ENCODE measurements at places on chromosomes 6 and 20.
A peak's percentile ranks its signal among the peaks of the same experiment; 100 is the strongest.

- H3K4me3 ChIP-seq = no peak overlapping the region
- H3K27ac ChIP-seq = no peak overlapping the region
- H3K36me3 ChIP-seq = no peaks in the 10 kb centered on the region
- H3K27me3 ChIP-seq = no peaks in the 10 kb centered on the region
- H3K4me1 ChIP-seq = no peaks in the 10 kb centered on the region
Measured at GRCh38 chr20:58471193-58472164, 43.7 kb downstream of the APCDD1L start.

DNA sequence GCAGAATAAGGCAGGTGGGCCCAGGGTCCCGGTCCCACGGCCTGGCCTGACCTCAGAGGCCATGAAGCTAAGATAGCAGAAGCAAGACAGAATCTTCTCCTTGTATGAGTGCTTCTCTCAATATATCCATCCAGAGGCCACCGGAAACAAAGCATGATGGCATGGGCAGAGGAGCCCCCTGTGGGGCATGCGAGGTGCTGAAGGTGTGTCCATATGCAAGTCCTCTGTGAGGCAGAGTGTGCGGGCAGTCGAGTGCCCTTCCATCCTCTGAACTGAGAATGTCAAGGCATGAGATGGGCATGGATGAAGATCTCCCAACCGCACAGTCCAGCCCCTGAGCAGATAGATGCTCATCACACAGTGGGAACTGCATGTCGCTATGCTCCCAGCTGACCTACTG, 9.8 kb upstream of the GGTLC1 start:
- no peaks in the 10 kb centered on the region for H3K36me3 ChIP-seq
- no peaks in the 10 kb centered on the region for H3K27me3 ChIP-seq
- H3K4me3 ChIP-seq = no peak overlapping the region
- H3K4me1 ChIP-seq = no peaks in the 10 kb centered on the region
- no peak overlapping the region for H3K27ac ChIP-seq

DNA sequence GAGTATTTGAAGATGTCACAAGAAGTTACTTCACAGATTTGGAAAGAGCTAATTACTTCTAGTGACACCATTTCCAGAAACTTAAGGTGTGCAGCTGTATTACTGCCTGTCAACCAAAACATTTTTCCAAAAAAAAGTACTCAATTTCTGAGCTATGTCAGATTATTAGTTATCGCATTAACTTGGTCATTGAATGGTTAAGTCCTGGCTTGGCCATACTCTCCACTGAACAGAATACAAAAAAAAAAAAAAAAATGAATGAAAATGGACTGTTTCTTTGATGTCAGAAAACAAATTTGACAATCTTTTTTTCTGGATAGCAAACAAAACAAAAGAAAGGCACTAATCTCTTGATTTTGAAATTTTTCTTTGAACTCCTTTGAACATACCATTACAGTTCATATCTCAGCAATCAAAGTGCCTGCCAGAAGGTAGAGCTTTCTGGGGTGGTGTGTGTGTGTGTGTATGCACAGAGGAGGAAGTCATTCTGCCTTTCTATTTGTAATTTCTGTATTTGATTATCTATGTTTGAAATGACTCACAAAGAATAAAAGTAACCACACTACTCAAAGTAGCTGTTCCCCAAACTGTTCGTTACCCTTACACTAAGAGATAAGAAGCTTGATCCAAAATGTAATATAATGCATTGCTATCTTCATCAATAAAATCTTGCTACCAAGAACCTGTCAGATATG, 210.8 kb upstream of the FUT9 start:
- no peaks in the 10 kb centered on the region for H3K36me3 ChIP-seq
- peaks cover 5% of the 10 kb centered on the region for H3K4me1 ChIP-seq
- H3K27me3 ChIP-seq = peaks cover 26% of the 10 kb centered on the region
- DNase-seq = no peak

GRCh38 chr20:58065508-58066361, 162.7 kb downstream of the ANKRD60 start:
- no peak for DNase-seq
- H3K27me3 ChIP-seq = no peaks in the 10 kb centered on the region
- H3K4me1 ChIP-seq = no peaks in the 10 kb centered on the region
- H3K36me3 ChIP-seq = no peaks in the 10 kb centered on the region
- H3K27ac ChIP-seq = no peak overlapping the region

DNA sequence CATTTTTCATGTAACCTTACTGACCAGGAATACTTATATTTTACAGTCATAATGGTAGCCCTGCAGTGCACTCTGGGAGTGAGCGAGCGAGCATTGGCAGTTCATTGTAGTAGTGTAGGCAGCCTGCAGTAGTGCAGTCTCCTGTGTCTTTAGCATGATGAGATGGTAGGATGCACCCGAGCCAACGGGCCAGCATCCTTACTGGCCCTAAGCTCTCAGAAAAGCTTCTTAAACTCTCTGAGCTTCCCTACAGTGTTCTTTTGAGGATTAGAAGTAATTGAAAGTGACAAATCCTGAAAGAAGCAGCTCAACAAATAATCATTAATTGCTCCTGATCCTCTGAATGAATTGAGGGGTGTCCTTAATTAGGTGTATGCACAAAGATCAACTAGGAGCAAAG, 20.9 kb downstream of the SLC9A8 start:
- DNase-seq = no peak
- no peaks in the 10 kb centered on the region for H3K27me3 ChIP-seq
- no peak overlapping the region for H3K27ac ChIP-seq
- peaks cover 20% of the 10 kb centered on the region for H3K36me3 ChIP-seq
- H3K4me3 ChIP-seq = no peak overlapping the region
- H3K4me1 ChIP-seq = peaks cover 3% of the 10 kb centered on the region

DNA sequence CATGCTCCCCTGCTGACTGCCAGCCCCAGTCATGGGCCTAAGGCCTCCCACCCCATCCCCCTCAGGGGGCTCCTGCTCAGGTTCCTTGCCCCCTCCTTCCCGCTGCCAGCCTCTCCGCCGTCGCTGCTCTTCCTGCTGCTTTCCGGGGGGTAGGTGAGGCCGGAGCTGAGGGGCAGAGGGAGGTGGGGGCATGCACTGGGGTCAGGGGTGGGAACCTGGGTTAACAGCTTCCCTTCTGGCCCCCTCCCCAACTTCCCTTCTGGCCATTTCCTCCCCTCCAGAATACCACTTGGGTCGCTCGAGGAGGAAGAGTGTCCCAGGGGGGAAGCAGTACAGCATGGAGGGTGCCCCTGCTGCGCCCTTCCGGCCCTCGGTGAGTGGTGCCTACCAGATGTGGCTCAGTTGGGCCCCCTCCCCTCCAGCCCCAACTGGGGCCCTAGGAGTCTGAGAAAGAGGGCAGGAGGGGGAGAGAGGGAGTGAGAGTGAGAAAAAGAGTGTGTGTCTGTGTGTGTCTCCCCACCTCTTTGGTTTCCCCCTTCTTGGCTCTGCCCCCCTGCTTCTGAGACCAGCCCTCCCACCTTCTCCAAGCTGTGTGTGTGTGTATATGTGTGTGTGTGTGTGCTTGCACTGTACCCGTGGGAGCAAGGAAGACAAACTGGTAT, 12.1 kb downstream of the SYNGAP1 start:
- peak; percentile 65 for DNase-seq
- H3K27ac ChIP-seq = peak overlapping the region; percentile 86

DNA sequence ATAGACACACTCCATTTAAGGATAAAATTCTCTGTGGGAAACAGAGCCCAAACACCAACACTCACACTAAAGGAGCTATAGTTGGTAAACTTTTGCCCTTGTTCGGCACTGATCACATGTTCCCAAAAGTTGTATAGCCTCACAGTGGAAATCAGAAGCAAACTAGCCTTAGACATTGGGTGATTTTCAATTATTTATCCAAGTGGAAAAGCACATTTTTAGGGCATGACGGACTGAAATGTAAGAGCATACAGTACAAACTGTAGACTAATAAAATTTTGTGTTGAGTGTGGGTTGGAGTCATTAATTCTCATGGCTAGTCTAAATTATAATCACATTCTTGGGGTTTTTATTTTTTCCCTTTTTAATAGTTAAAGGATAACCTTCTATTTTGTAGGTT, 202.4 kb downstream of the MOXD1 start:
- no peak for DNase-seq
- H3K27me3 ChIP-seq = no peaks in the 10 kb centered on the region
- no peaks in the 10 kb centered on the region for H3K4me1 ChIP-seq
- no peak overlapping the region for H3K27ac ChIP-seq

- no peak overlapping the region for H3K4me3 ChIP-seq
- no peak overlapping the region for H3K27ac ChIP-seq
- H3K27me3 ChIP-seq = no peaks in the 10 kb centered on the region
- no peaks in the 10 kb centered on the region for H3K4me1 ChIP-seq
- no peak for DNase-seq
- peaks cover 29% of the 10 kb centered on the region for H3K36me3 ChIP-seq
Measured at GRCh38 chr6:124973780-124974179, 11.5 kb downstream of the RNF217 start.

GRCh38 chr6:163405412-163406309, 8.9 kb upstream of the QKI start:
- peaks cover 5% of the 10 kb centered on the region for H3K4me1 ChIP-seq
- H3K36me3 ChIP-seq = 0 out of 2 replicates have a peak, but pooled peaks cover 4% of the 10 kb centered on the region
- DNase-seq = no peak
- H3K4me3 ChIP-seq = no peak overlapping the region

DNA sequence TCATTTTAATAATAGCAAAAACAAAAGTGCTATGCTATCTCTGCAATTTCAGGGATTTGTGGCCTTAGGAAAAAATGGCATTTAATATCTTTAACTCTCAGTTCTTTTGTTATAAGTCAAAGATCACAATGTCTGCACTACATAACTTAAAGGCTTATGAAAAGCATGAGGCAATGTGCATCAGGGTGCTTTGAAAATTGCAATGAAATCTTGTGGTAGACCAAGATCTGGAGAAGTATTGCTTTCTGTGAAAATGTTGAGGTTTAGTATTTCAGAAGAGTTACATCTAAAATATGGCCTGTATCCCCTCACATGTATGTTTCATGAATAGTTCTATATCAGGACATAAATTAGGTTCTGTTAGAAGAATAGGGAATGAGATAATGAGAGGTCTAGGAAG, 200.6 kb downstream of the MEI4 start:
- H3K27me3 ChIP-seq = no peaks in the 10 kb centered on the region
- no peaks in the 10 kb centered on the region for H3K4me1 ChIP-seq
- H3K4me3 ChIP-seq = no peak overlapping the region
- no peaks in the 10 kb centered on the region for H3K36me3 ChIP-seq

DNA sequence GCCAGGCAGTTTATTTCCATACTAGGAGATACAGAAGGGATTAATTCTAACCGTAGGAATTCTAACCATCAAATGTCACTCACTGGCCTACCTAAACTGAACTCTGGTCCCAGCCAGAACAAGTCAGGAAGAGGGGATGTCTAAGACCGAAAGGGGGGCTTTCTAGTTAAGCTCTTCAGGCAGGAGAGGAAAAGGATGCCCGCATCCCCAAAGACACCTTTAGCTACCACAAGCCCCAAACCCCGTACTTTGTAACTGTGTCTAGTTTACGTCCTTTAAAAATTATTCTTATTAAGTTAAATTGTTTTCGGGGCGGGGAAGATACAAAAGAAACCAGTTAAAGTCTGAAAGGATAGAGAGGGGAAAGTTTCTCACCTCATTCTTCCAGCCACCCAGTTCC, 1.2 kb upstream of the ZNF76 start:
- H3K4me1 ChIP-seq = peaks cover 2% of the 10 kb centered on the region
- no peak overlapping the region for H3K27ac ChIP-seq
- H3K4me3 ChIP-seq = peak overlapping the region; percentile 97
- H3K27me3 ChIP-seq = no peaks in the 10 kb centered on the region

GRCh38 chr6:3715285-3715684, 36.2 kb downstream of the PXDC1 start:
- 0 out of 2 replicates have a peak, but pooled peaks cover 6% of the 10 kb centered on the region for H3K36me3 ChIP-seq
- H3K27me3 ChIP-seq = no peaks in the 10 kb centered on the region
- H3K4me3 ChIP-seq = no peak overlapping the region
- H3K27ac ChIP-seq = no peak overlapping the region
- H3K4me1 ChIP-seq = no peaks in the 10 kb centered on the region

GRCh38 chr6:20261685-20262084, 49.4 kb upstream of the MBOAT1 start:
- H3K4me1 ChIP-seq = no peaks in the 10 kb centered on the region
- H3K36me3 ChIP-seq = no peaks in the 10 kb centered on the region
- no peak for DNase-seq
- no peaks in the 10 kb centered on the region for H3K27me3 ChIP-seq

DNA sequence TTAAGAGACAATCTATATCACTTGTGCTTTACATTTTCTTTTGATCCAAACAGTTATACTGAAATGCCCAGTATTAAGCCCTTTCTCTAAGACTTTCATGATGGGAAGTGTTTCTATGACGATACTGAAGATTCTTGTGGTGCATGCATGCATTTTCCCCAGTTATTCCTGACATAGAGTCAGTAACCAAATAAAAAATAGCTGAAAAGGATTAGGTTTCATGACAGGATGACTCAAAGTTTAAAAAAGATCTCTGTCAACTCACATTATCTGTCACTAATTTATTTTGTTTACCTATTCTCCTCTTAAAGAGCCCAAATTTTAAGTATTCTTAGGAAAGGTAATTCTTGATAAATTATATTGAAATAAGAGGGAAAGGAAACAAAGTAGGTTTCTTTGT, 98.4 kb downstream of the SESN1 start:
- no peak overlapping the region for H3K27ac ChIP-seq
- no peaks in the 10 kb centered on the region for H3K4me1 ChIP-seq
- H3K4me3 ChIP-seq = no peak overlapping the region
- DNase-seq = no peak

- no peak overlapping the region for H3K27ac ChIP-seq
- H3K36me3 ChIP-seq = no peaks in the 10 kb centered on the region
- DNase-seq = no peak
Measured at GRCh38 chr6:100336876-100337275, 127.8 kb downstream of the SIM1 start.

DNA sequence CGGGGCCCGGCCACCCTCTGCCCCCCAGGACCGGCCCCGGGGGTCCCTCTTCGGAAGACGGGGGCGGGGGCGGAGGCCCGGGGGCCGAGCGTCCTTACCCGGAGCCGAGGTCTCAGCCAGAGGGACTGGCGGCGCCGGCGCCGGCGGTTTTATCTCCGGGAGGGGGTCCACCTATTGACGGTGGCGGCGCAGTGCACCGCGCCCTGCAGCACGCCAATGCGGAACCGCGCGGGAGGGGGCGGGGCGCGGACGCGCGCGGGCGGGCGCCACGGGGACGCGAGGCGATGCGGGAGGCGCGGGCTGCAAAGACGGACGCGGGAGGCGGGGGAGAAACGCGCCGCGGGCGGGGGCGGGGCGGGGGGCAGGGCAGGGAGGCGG, at the start of gene EEF1A2:
TSS of gene EEF1A2 (minus strand) at position 124 of the 378 bp plus-strand sequence. CDS start 1,320 bp downstream, outside the sequence.
- no peaks in the 10 kb centered on the region for H3K4me1 ChIP-seq
- peaks cover 4% of the 10 kb centered on the region for H3K27me3 ChIP-seq
- H3K36me3 ChIP-seq = no peaks in the 10 kb centered on the region
- H3K27ac ChIP-seq = no peak within 1 kb of the TSS
- DNase-seq = peak; percentile 31

GRCh38 chr6:17064975-17065374, 36.9 kb upstream of the STMND1 start:
- DNase-seq = no peak
- H3K4me1 ChIP-seq = no peaks in the 10 kb centered on the region
- H3K36me3 ChIP-seq = peaks cover 7% of the 10 kb centered on the region
- no peak overlapping the region for H3K27ac ChIP-seq
- H3K27me3 ChIP-seq = no peaks in the 10 kb centered on the region

DNA sequence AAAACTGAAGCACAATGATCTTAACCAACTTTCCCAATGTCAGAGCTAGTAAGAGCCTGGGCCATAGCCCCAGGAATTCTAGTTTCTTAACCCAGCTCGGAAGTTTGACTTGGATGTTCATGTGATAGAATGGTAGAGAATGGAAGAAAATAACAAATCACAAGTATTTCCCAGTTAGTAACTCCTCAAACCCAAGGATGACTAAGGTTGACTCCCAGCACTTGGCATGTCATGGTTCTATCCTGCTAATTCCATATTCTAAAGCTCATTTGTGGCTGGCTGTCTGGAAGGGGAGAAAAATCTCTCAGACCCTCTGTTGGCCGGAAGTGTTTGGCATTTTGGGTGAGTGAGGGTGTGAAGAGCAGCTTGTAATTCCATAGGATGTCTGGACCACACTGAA, 248.7 kb downstream of the RFPL4B start:
- no peaks in the 10 kb centered on the region for H3K27me3 ChIP-seq
- H3K27ac ChIP-seq = no peak overlapping the region
- H3K36me3 ChIP-seq = no peaks in the 10 kb centered on the region
- DNase-seq = no peak
- no peaks in the 10 kb centered on the region for H3K4me1 ChIP-seq
